ENCODE measurements at places on chromosomes 13 and 19. TPM values are rescaled to one million over a fixed set of nuclear protein-coding genes. Genes with fewer than 3 reads are reported as not detected.

- no peak for DNase-seq
Measured at GRCh38 chr13:38530492-38530891, 156.4 kb upstream of the FREM2 start.

NLRP4 gene
- total RNA-seq, result not detected

GPR12 gene
- 0.14 TPM for total RNA-seq

ZNF66 gene
- total RNA-seq, result 12.1 TPM
